Aorta (tissue), 5 donors: ENCODE measurements at places on chromosomes 4 and X.

DNA sequence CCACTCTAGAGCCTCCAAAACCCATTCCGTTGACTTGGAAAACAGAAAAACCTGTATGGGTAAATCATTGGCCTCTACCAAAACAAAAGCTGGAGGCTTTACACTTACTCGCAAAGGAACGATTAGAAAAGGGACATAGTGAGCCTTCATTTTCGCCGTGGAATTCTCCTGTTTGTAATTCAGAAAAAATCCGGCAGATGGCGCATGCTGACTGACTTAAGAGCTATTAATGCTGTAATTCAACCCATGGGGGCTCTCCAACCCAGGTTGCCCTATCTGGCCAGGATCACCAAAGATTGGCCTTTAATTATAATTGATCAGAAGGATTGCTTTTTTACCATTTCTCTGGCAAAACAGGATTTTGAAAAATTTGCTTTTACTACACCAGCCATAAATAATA is 60.8 kb downstream of the ZNF732 start:
- peak; percentile 42 for DNase-seq

- no peak for DNase-seq
These were observed 89.1 kb upstream of the TET2 start for GRCh38 chr4:105057370-105058105.

GRCh38 chr4:28879178-28879577 is 1841.0 kb upstream of the PCDH7 start:
- DNase-seq, result no peak

- no peak for DNase-seq
These were observed 24.0 kb downstream of the TET2 start for GRCh38 chr4:105170711-105171110.

- DNase-seq, result no peak
These were observed 111.9 kb upstream of the PCDH18 start for GRCh38 chr4:137644201-137644600.

DNA sequence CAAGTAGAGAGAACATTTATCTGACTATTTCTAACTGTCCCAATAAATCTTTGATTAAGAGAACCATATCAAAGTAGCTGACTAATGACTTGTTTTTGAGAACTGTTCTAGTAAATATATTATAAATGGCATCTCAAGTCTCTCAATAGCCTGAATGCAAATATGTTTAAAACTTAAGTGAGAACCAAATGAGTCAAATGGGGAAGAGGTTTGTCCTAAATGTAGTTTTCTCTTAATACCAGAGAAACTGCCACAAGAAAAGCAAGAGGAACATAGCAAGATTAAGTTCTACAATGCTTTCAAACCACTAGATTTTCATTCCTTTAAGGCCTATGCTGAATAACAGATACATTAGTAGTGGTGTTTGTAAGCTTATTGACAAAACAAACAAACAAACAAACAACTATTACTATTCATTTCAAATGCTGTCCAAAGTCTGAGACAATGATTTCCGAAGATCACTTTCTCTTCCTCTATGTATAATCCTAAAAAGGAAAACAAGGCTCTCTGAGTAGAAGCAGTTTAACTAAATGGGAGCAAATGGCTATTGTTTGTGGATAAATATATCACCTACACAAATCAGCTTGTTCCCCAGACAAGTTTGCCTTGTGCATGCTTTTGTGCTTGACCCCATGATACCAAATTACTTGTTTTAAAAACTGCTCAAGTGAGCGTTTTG is 408.4 kb upstream of the EMCN start:
- no peak for DNase-seq

- DNase-seq, result no peak
These were observed 113.4 kb upstream of the FAM241A start for GRCh38 chr4:112031712-112032328.

DNA sequence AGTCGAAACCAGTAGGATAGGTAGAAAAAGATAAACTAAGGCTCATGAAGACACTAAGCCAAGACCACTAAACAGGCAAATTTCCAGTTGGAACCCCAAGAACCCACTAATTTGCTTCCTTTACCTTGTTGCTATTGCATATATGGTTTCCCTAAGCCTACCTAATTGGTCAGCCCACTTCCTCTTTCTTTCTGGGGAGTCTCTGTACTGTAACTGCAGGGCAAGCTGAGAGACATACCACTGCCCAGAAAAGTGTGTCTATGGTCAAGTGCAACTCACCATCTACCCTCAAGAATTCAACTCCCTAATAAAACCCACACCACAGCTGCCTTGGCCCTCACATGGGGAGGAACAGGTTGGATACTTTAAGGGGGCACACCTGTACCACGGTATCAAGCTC is 28.6 kb downstream of the IDS start:
- no peak for DNase-seq

DNA sequence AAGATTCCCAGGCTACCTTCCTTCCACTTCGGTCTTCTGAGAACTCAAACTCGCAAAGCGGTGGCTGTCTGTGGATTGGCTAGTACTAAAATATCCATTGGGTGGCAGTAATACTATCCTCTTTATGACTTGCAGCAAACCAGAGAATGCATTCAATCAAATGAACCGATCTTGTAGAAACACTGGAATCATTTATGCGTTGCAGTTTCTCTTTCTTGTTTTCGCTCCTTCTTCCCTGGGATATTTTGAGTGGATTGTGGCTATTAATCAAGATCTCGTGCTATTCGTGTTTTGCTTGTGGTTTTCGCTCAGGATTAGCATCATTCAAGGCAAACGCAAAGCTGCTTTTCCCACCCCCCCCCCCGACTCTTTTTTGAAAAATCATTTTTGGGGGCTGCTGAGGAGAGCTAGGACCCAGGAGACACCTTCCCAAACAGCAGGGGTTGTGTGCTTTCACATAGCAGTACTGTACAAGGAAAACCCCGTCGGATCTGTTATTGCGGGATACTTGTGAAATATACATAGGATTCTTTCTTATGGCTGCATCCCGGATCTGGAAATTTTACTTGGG is at the start of gene IL1RAPL1:
TSS of gene IL1RAPL1 (plus strand) at position 466 of the 571 bp plus-strand sequence.
- no peak for DNase-seq

GRCh38 chr4:186764457-186764856 is 40.8 kb upstream of the FAT1 start:
- DNase-seq, result no peak

GRCh38 chr4:146333187-146333894 is 119.0 kb downstream of the REELD1 start:
- DNase-seq, result no peak
